ENCODE measurements at places on chromosomes 16 and 17.

DNA sequence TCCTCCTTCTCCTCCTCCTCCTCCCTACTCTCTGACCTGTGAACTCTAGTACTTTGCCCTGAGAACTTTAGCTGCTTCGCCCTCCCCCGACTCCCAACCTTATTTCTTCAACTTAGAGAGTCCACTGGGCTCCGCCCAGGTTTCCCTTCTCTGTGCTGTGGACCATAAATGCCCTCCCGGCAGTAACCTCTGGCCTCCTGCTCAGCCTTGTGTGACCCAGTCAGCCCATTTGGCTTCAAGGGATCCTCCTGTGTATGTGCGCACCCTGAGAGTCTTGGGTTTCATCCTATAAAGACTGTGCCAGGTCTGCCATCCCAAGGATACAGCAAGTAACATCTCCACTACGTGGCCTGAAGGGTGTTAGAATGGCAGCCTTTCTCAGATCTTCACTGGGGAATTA, 275.6 kb upstream of the C16orf82 start:
- DNase-seq = no peak

DNA sequence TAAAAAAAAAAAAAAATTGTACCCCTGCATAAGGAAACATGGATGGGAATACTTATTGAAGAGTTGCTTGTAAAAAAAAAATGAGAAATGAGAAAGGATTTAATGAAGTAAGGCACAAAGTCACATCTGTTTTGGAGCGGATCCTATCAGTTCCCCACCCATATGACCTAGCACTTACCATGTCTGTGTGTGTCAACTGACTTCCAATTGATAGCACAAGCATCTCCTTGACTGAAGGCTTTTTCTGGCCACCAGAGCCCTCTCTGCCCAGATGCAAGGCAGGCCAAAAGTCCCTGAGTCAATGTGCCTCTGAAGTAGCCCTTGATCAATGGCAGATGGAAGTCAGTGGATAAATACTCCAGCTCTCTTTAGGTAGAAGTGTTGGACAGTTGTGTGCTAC, 13.4 kb upstream of the NLK start:
- no peak for DNase-seq

DNA sequence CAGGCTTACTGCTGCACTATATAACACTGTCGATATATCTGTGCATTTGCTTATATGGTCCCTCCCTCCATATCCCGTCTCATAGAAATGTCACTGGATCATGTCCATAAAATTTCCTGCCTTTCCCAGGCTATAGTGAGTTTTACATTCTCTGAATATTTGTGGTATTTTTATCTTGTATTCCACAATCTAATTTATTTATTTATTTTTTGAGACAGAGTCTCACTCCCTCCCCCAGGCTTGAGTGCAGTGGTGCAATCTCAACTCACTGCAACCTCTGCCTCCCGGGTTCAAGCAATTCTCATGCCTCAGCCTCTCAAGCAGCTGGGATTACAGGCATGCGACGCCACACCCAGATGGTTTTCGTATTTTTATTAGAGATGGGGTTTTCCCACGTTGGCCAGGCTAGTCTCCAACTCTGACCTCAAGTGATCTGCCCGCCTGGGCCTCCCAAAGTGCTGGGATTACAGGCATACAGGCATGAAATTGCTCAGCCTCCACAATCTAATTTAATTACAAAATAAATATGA, 12.9 kb downstream of the TRIM37 start:
- no peak for DNase-seq

DNA sequence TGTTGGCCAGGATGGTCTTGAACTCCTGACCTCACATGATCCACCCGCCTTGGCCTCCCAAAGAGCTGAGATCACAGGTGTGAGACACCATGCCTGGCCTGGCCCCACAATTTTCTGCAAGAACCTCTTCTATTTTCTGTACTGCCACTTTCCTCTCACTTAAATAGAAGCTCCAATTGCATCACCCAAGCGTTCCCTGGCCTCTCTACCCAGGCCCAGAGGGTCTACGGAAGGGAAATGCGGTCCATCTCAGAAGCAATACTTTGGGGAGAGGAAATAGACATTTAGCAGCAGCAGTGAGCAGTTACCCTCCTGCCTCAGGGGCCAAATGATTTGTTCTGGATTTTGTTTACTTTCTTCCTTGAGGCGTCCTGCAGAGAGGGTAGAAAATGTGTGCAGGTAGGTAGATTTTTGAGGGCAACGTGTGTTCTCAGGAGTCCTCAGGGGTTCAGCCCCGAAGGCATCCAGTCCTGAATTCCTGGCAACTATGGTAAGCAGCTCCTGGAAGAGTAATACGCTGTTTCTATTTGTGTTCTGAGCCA, 11.0 kb downstream of the SLC6A4 start:
- no peak for DNase-seq

All from NCI-H2081 (cell line).